Peyer's patch (tissue), 4 donors: ENCODE measurements at places on chromosomes 11 and 22. TPM values are rescaled to one million over a fixed set of nuclear protein-coding genes. Genes with fewer than 3 reads are reported as not detected.
A peak's percentile ranks its signal among the peaks of the same experiment; 100 is the strongest.

DNA sequence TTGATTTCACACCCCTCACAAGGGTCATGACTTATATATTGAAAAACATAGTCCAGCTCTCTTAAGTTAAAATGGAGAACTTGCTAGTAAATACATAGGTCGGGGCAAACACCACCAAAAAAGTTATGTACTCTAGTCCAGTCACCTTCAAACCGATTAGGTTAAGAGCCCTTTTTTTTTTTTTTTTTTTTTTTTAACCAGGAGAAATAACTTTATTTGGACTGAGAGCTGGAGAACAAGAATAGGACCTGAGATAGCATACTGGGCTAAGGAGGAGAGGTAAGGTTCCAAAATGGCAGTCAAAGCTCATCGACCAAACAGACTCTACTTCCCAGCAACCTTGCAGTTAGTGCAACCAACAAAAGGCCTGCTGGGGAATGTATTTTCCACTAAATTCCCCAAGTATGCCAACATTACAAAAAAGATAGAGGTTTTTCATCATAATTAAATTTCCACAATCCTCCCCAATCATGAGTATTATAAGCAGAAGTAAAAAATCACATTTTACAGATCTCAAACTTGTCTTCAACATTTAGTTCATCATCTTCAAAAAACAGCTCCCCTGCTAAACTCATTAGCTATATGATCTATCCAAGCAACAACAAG is 3.8 kb downstream of the TMEM41B start:
- no peak for DNase-seq

- DNase-seq = no peak
Measured at GRCh38 chr22:23518376-23519187, 61.5 kb downstream of the IGLL1 start.

DNA sequence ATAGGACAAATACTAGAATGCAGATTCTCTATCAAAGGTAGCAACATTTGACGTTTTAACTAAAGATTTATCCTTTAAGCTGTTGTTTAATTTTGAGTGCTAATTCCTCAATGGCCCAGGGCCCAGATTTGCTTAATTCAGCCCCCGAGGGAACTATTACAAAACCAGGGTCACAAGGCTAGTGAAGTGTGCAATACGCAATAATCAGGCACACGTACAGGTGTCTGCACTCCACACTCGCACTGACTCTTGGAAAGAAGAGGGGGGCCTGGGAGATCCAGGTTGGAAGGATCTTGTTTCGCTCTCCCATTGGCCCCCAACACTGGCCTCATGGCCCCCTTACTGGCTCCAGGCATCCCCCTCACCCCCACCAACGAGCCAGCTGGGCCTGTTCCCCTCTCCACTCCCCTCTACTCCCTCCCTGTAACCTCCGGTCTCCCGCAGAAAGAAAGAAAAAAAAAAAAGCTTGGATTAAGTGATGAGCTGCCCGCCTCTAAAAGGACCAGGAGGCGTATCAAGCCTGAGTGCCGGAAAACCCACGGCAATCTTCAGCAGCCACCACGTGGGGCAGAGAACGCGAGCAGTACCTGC is 2.2 kb upstream of the KIRREL3 start:
- no peak for DNase-seq

Gene C22orf42
- not detected for total RNA-seq

Gene MS4A1
- total RNA-seq = 260 TPM

Gene APOA5
- not detected for total RNA-seq

GRCh38 chr11:9527481-9528135 is 45.9 kb upstream of the WEE1 start:
- DNase-seq = no peak

DNA sequence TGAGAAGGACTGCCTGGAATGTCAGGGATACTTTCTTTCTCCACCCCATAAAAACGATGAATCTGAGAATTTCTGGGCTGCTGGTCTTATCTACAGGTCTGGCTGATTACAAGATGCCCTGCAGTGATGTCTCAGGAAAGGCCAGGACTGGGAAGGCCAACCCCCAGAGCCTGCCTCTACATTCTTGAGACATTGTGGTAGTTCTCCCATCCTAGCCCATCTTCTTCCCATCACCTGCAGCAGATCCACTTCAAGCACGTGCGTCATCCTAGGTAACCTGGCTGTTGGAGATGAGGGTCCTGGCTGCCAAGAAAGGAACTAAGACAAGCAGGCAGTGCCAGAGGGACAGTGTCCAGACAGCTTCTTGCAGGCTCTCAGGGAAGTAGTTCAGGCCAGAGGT is 44.1 kb upstream of the E2F8 start:
- DNase-seq = no peak

- peak; percentile 75 for DNase-seq
Measured at GRCh38 chr22:30667107-30667493, 575 bp downstream of the DUSP18 start.

DNA sequence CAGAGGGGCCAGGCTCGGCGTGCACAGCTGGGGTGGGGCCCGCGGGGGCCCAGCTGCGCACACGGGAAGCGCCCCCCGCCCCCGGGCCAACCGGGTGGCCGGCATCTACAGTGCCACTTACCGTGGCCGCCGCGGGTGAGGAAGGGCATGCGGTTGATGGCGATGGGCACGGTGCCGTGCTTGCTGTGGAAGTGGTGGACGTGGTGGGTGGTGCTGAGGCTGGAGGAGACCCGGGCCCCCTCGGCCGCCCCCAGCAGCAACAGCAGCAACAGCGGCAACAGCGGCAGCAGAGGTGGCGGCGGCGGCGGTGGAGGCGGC is 51.4 kb downstream of the SLC22A12 start:
- DNase-seq = no peak

- DNase-seq = no peak
Measured at GRCh38 chr22:34834059-34834458, 231.9 kb upstream of the ISX start.

Gene RSF1
- 129 TPM for total RNA-seq

Gene CASP5
- total RNA-seq = 10.5 TPM

GRCh38 chr22:26756675-26757293 is 99.4 kb downstream of the MIAT start:
- peak; percentile 64 for DNase-seq

Gene SPON1
- 26.4 TPM for total RNA-seq

Gene POU2AF2
- total RNA-seq = not detected

Gene PDGFD
- 1.7 TPM for total RNA-seq

DNA sequence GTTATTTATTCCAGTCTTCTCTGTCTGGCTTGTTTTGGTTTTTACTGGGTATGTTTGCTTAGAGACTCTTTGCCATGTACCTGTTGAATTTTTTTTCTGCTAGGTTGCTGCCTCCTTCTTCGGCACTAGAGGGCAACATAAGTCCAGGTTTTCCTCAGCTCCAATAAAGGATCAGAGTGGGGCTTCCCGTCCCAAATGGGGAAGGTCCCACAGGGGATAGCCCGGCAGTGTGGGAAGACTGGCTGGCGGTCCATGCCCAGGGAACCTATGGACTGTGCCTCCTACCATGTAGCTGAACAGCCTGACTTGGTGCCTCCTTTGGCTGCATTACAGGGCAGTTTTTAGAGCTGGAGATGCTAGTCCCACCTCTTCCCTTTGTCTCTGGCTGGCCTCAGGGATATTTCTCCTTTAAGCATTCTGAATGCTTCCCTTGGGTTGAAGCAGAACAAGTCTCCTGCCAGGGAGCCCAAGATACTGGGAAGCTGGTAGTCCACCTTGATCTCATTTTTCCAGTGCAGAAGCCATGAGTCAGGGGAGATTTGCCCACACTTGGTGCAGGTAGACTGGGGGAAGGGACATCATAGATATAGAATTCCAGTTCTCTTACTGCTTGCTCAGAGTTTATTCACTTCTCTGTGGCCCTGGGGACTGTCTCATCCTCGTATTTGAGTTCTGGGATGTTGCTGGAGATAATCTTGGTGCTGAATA is 60.2 kb downstream of the BRD1 start:
- DNase-seq = peak; percentile 50

- DNase-seq = no peak
Measured at GRCh38 chr22:26804911-26805539, 147.6 kb downstream of the MIAT start.

Gene NELL1
- not detected for total RNA-seq

DNA sequence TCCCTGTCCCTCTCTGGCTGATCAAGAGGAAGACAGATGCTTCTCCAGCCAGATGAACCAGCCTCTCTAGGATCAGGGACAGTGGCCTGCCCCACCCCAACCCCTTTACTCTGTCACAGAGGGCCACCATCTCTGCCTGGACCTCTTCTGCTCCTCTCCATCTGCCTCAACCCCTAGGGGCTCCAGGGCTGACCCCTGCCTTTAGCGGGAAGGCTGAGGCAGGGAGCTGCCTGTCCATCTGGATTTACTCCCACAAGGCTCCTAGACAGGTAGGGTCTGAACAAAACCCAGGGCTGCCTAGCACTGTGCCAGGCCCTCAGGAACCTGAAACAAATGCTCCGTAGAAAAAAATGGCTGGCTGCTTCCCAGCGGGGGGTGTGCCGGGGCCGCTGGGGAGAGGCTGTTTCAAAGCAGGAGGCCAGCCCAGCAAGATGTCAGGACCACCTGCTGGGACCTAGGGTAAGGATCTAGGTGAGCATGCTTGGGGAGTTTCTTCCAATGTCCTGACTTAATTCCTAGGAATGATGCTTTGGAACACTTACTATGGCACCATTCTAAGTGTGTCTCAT is 3.2 kb downstream of the CHST1 start:
- DNase-seq = no peak

Gene OR51E2
- 0.85 TPM for total RNA-seq

- DNase-seq = no peak
Measured at GRCh38 chr22:47114813-47115517, 352.5 kb downstream of the TBC1D22A start.

DNA sequence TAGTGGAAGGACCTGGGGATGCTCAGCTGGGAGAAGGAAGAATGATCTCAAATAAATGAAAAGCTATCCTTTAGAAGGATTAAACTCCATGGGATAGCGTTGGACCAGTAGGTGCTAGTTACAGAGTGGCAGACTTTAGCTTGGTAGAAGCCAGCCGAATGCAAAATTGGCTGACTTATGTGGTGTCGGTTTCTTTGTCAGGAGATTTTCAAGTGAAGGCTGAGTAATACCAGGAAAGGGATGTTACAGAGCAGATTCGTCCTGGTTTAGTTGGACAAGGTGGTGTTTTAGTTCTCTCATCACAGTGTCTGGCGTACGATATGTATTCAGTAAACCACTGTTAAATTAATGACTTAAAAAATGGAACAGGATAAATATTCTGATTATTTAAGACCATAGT is 26.0 kb downstream of the FDX1 start:
- DNase-seq = no peak

- DNase-seq = no peak
Measured at GRCh38 chr11:66339686-66340483, 3.7 kb upstream of the RIN1 start.

DNA sequence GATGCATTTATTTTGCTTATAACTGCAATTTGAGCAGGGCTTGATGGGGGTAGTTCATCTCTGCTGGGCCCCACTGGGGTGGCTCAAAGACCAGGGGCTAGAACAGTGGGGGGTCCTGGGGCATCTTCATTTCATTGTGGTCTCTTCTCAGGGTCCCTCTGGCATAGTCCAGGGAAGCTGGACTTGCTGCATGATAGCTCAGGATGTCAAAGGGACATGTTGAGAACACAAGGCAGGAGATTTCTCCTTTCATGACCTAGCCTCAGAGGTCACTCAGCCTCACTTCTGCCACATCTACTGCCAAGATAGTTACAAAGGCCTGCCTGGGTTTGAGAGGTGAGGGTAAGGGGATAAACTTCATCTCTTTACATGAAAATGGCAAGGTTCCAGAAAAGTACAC is 89.5 kb downstream of the CWC15 start:
- DNase-seq = no peak

Gene BTBD18
- not detected for total RNA-seq

DNA sequence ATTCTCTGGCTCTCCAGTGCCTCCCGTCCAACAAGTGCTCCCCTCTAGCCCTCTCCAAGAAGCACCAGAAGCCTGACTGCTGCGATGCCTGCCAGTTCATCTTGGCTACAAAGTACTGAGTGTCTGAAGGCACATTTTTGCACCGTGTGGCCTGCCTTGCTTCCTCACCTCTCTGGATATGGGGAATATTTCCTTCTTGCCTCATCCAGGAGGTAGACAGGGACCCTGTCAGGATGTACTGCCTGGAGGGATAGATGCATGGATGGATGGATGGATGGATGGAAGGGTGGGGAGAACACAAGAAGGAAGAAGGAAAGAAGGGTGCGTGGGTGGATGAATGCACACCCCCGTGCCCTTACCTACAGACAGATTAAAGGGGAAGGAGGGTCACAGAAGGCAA is 27.6 kb downstream of the KCTD17 start:
- no peak for DNase-seq

DNA sequence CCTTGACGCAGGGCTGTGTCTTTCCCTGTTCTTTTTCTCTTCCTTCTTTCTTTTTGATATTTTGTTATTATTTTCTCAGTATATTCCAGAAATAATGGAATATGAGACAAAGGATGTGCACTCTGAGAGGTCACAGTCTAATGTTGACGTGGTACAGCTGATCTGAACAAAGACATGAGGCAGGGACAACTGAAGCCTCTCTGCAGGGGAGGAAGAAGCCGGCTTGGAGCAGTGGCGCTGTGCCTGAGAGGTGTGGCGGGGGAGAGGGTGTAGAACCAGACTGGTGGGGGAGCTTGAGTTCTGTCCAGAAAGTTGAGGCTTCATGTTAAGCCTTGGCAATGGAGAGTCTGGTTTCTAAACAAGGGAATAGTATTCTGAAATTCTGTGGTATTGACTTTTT is 34.7 kb downstream of the ADAMTS15 start:
- DNase-seq = no peak

DNA sequence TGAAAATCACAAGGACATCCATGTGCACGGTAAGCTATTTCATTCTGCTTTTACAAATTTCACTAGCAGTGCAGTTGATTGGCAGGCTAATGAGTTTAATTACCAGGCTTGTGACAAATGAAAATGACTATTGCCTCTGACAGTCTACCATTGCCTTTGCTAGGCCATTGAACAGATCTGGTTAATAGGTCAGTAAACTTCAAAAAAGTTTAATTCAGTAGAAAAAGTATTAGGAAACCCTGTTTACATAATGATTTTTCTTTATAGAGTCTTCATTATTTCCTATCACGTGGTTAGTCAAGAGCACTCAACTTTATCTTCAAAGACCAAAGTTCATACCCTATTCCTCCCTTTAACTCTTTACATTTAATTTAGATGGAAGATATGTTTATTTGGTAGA is 77.0 kb downstream of the PRMT3 start:
- DNase-seq = no peak

DNA sequence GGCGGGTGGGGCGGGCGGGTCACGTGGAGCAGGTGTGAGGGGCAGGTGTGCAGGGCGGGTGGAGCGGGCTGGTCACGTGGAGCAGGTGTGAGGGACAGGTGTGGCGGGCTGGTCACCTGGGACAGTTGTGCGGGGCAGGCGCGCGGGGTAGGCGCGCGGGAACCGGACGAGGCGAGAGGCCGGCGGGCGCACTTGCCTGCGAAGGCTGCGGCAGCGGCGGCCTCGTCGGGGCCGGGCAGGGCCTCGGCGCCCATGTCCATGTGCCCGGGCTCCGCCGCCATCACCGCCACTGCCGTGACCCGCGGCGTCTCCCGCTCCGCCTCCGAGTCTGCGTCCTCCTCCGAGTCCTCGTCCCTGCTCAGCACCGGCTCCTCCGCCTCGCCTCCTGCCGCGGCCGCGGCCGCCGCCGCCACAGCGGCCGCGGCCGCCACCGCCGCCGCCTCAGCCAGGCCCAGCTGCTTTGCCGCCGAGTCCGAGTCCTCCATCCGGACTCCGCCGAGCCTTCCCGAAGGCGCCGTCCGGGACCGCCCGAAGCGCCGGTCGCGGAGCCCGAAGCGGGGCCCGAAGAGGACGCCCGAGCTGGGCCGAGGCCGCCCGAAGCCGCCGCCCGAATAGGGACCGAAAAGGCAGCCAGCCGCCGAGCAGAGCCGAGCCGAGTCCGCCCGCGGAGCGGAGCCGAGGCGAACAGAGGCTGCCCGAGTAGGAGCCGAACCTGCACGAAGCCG is at the start of gene DEAF1:
DEAF1 (minus strand) TSS at position 660 of the 725 bp plus-strand sequence; CDS start at position 485, 175 bp downstream.
- peak; percentile 99 for DNase-seq

- DNase-seq = no peak
Measured at GRCh38 chr22:45742866-45743450, 71.3 kb downstream of the ATXN10 start.
